ENCODE measurements at places on chromosomes 4 and X.

GRCh38 chrX:154779261-154779660 lies 16.6 kb downstream of the DKC1 start:
- peak; percentile 15 for DNase-seq

DNA sequence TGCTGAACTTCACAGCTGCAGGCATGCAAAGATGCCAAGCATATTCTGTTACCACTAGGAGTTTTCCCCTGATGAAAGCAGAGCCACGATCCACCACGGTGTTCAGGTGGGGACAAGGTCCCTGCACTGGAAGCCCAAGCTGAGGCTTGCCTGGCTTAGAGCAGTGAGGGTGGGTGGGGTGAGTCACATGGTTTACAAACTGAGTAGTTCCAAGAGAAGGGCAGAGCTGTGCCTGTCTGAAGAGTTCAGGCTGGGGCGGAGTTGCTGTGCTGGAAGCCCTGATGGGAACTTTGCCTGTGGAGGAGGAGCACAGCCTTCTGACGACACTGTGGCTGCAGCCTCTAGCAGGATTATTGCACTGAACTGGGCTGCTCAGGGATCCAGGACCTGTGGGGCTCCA lies 45.5 kb downstream of the FAM9B start:
- DNase-seq: peak; percentile 27

DNA sequence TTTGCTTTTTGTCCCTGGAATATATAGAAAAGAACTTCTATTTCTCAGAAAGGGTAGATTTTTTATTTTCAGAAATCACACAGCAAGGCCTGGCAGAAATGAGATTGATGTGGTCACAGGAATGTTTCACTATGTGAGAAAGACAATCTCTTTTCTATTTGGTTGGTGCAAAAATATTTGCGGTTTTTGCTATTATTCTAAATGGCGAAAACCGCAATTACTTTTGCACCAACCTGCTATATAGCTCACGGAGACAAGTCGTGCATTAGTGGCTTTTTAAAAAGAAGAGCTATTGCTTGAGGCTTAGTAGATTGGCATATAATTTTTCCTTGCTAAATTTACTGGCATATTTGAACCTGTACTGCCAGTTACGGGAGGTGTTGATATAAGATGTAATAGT lies 100.4 kb downstream of the ITM2A start:
- DNase-seq: no peak

DNA sequence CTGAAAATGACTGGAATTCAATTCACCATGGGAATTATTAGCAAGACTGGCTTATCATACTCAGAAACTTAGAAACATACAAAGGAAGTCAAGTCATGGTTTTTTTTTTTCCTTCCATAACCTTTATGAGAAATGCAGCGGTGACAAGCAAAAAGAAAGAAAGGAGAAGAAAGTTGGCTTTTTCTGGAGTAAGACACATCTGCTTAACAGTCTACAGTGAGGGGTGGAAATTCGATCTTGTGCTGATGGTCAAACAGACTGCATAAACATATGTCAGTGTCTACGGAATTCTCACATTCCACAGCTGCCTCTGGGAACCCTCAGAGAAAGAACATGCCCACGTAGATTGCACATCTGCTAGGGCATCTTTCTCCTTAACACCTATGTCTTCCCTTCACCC lies 54.6 kb downstream of the PROM1 start:
- DNase-seq: no peak

DNA sequence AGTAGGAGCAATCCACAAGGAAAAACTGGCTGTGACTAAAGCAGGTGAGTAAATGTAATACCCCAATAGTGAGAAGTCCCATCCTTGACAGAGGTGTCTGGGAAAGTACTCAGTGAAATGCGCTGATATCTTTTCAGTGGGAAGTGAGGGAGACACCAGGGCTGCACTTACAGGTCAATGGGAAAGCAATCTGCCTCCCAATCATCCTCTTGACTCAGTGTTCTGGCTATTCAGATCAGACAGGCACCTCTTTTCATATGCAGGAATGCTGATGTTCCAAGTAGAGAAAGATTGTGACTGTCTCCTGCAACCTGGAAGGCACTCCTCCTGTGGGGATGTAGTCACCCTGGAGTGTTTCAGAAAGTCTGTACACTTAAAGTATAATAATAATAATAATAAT lies 39.9 kb upstream of the SPIN2A start:
- no peak for DNase-seq

GRCh38 chr4:3054169-3054759 lies 20.1 kb downstream of the HTT-AS start:
- DNase-seq: no peak

DNA sequence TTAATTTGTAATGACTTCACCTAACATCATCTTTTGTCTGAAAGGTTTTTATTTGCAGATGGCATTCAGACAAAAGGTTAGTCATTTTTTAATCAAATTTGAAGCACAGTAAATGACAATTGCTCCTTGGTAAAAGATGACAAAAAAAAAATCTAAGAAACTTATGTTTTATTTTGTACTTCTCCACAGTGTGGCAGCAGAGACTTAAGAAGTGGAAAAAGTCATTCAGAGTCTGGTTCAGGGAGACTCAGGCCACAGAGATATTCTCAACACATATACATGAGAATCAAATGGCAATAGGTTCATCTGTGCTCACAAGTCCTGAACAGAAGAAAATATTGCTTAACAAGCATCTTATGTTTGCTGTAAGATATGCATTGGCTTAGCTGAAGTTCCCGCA lies 436.2 kb downstream of the KCNIP4 start:
- DNase-seq: peak; percentile 57

DNA sequence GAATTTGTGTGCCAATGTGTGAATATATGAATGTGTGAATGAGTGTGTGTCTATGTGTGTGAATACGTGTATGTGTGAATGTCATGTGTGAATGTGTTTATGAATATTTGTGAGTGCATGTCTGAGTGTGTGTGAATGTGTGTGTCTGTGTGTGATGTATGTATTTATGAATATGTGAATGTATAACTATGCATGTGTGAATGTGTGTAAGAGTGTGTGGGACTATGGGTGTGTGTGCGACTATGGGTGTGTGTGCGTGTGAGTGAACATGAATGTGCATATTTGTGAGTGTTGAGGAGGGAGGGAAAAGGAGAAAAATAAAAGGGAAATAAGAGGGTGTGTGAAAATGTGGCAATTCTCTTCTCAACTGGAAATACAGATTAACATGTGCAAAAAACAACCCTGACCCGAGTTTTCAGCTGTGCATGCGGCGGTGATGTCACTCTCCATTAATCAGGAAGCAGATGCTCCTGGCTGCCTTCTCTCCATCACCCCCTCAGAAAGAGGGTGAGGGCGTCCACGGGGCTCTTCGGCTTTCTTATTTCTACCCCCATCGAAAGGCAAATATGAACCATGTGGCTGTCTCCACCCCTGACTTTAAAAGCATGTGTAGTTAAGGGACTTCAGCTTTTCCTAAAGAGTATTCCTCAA lies 219.8 kb downstream of the MAML3 start:
- no peak for DNase-seq

DNA sequence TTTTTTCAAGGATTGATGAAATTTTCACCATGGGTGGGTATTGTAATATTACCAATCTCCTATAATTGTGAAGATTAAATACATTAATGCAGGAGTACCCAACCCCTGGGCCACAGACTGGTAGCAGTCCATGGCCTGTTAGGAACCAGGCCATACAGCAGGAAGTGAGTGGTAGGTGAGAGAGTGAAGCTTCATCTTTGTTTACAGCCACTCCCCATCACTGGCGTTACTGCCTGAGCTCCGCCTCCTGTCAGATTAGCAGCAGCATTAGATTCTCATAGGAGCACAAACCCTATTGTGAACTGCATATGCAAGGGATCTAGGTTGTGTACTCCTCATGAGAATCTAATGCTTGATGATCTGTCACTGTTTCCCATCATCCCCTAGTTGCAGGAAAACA lies 15.1 kb downstream of the RAPGEF2 start:
- no peak for DNase-seq
